SK-MEL-5 (cell line): ENCODE measurements at places on chromosomes 7 and 10.
A peak's percentile ranks its signal among the peaks of the same experiment; 100 is the strongest.

DNA sequence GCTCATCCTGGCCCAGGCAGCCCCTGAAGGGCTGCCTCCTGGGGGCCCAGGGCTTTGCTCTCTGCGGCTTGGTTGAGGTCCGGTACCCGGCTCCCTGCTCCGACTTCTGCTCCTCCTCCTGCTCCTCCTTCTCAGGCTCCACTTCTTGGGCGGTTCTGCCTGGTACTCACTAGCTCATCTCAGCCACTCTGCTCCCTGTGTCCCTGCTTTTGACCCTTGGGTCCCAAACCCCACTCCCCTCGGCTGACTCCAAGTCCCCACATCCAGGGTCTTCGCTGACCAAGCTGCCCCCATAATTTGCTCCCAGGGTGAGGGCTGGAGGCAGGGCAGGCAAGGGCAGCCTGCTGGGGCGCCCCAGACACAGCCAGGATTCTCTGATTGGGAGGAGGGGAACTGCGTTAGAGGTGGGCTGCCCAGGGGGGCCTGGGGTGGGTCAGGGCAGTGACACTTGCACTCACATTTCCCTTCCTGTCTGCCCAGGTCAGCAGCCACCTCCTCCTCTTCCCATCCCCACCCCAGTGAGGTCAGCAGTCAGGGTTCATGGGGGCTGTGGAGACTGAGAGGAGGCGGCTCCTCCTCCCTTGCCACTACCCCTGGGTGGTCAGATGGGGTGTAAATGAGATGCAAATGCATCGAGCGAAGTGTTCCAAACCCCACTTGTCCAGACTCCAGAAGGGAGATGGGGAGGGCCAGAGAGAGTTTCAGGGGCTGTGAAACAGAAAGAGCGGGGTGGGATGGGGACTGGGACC, 2.2 kb downstream of the SMARCD3 start:
- no peak for DNase-seq

GRCh38 chr7:45592230-45592991, 18.2 kb downstream of the ADCY1 start:
- DNase-seq, result no peak

GRCh38 chr10:124565565-124566221, 104.1 kb downstream of the LHPP start:
- peak; percentile 36 for DNase-seq

GRCh38 chr10:71779641-71780040, 6.3 kb upstream of the VSIR start:
- DNase-seq, result no peak

GRCh38 chr10:116696919-116697318, 45.4 kb downstream of the HSPA12A start:
- no peak for DNase-seq

DNA sequence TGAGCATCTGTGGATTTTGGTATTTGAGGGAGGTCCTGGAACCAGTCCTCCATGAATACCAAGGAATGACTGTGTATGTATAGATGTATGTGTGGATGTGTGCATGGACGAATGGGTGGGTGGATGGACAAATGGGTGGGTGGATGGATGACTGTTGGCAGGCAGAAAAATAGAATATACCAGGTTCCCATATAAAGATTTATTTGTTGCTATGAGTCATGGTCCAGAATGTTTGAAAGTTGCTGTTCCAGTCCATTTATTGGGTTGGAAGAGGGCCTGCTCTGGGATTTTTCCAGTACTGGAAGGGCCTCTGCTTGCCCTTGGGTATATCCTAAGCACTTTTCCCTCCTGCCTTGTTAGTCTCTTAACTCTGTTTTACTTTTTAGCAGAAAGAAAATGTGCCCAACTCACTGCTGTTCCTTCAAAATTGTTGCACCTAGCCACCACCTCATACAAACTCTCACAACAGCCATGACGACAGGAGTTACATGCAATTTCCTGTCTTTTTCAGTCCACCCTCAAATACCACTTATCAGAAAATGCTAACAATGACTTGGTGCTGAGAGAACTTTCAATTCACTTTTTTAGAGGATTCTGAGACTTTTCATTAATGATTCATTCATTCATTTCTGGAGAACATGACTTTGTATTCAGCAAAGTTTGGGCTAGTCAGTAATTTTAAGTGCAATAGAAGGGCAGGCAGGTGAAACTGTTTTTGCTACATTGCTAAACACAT, 108.1 kb downstream of the EEPD1 start:
- DNase-seq, result no peak

DNA sequence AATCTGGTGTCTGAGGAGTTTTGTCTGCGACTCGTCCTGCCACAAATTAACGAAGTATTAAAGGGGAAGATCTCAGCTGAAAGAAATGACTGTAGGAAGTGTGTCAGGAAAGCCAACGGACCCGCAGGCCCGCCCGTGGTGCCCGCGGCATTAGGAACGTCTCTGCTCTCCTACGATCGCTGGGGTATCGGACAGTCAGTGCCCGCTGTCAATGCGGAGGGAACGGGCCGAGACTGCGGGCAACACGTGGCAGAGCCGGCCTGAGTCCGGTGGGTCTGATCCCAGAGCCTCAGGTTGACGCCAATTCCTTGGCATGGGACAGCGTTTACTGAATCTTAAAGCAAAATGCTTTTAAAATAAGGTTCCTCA, 128.7 kb downstream of the KBTBD2 start:
- DNase-seq, result no peak

- no peak for DNase-seq
Measured at GRCh38 chr7:127876393-127876792, 154.8 kb downstream of the LRRC4 start.

GRCh38 chr10:97494863-97495506, 3.2 kb downstream of the MMS19 start:
- peak; percentile 57 for DNase-seq

DNA sequence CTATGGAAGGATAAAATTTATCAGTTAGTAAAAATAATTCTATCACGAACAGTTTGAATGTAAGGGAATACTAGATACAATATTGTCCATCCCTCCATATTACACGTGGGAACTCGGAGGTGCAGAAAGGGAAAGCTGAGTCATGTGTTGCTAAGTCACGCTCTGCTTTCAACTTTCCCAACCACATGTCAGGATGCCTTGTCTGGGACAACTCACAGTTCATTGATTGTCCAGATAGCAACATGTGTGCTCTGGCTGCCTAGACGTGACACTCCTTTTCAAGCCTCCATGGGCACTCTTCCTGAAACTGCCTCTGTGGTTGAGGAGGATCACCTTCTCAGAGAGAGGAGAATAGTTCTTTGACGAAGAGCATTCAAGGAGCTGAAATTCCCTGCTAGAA, 808.1 kb downstream of the GRID1 start:
- peak; percentile 10 for DNase-seq

DNA sequence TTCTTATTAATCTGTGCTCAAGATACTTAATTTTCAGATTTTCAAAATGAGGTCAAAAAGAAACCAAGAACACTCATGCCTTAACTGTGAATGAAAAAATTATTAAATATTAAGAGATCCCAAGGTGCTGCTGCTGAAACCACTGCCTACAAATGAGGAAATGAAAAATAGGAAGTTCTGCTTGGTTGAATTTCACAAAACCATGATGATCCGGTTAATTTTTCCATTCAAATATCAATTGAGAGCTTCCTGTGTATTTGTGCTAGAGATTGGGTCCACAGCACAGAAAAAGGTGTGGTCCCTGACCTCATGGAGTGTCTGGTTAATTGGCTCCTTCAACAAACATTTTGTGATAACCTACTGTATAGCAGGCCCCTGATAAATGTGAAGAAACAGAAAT, 132.7 kb upstream of the YAE1 start:
- DNase-seq, result no peak

- no peak for DNase-seq
Measured at GRCh38 chr10:27464993-27465392, 39.1 kb upstream of the RAB18 start.

GRCh38 chr10:112208997-112209396, 25.4 kb upstream of the GPAM start:
- DNase-seq, result no peak

DNA sequence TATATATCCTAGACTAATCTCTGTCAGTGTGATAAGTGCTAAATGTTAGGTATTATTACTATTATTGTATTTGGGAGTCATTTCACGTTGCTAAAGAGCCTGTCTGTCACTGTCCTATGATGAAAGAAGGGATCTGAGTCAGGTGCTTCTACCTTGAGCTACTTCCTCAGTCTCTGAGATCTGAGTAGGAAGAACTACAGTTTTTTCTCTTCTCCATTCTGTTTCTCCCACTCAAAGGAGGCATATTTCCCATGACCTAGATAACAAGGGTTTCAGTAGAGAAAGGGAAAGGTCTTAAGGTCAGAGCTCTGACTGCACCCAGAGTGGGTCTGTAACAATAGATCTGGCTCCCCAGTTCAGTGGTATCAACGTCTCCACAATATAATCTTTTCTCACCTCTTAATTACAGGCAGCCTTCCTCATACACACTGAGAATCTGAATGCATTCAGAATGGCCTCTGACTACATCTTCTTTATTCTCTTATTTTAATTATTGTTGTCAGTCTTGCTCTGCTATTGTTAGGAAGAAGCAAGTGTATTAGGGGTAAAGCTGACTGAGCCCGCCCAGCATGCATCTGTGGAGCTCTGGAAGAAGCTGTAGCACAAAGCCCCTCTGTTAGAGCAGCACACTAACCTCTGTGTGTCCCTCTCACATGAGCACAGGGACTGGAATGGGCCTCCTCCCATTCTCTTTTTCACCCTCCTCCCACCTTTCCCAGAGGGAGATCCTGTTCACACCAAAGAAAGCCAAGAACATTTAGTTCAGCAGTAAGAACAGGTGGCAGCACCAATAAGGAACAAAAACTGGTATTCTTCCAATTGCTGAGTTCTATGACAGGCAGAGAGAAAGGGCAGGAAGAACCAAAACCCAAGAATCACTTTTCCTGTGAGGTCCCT, 38.1 kb downstream of the USP54 start:
- DNase-seq, result peak; percentile 94

DNA sequence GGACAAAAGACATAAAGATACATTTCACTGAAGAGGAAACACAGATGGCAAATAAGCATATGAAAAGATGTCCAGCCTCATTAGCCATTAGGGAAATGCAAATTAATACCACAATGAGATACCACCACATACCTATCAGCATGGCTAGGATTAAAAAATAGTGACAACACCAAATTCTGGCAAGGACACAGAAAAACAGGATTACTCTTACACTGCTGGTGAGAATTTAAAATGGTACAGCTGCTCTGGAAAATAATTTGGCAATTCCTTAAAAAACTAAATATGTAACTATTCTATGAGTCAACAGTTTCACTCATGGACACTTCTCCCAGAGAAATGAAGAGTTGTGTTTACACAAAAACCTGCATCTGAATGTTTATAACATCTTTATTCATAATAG, 121.1 kb downstream of the C10orf90 start:
- no peak for DNase-seq

DNA sequence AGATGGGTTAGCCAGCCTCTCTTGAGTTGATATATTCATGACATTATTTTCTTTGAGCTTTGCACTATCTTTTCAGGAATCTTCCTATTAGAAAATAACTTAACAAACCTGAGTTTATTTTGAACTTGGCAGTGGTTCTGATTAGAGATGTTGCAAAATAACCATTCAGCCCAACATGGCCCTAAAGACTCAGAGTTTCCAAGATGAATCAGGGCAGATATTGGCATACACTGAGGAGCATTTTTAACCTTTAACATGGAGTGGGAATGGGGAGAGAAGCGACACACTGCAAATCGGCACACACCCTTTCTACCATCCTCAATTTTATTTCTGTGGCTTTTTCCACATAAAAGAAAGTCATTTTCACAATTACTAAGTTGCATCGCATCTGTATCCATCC, 190.8 kb downstream of the TRIL start:
- DNase-seq, result no peak

DNA sequence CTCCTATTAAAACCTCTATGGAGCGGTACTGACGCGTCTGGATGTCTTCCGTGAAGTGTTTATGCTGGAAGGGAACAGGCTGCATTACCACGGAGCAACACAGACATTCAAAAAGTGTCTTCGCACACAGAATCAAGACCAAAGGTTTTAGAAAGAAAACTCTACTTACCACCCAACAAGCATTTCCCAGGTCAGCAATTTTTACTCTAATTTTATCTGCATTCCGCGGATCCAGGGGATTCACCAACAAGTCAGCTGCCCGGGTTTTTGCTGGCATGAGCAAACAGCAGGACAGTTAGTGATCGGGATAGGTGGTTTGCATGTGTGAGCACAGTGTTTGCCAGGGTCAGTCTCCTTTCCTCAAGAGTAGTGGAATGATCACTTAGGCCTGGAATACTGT, 118.8 kb downstream of the KMT2E start:
- DNase-seq, result no peak

DNA sequence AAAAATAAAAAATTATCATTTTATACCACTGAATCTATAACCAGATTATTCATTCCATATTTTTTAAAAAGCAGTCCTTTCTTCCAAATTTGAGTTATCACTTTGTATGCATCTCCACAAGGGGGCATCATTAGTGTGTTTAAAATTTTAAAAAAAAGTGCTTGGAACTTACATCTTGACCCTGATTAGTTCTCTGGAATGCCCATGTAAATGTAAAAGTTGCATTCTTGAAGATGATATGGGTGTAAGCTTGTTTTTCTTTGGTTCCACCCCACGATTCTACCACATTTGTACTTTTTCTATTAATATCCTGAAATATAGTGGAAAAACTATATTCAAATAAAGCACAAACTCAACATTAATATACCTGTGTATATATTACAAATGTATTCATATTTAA, 144.9 kb downstream of the ELAPOR2 start:
- peak; percentile 64 for DNase-seq

DNA sequence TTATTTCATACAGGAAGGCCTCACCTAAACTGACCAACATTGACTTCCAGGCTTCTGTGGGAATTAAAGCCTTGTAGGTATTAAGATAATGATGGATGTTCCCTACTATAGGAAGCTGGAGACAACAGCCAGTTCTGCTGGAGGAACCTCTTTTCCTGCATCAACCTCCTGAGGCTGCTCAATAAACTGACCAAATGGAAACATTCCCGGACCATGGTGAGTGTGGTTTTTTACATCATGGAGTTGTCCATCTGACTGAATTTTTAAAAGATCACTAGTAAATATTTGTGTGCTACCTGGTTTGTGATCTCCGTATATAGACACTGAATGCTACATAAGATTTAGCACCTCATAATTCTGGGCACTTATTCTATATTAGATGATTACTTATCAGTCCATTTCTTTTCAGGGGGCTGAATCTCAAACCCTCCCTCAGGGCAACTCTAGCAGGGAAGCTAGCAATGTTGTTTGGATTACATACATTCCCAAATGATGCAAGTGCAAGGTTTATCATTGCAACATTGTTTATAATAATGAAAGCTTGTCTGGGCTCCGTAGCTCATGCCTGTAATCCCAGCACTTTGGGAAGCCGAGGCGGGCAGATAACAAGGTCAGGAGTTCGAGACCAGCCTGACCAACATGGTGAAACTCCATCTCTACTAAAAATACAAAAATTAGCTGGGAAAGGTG, 21.5 kb upstream of the SMKR1 start:
- no peak for DNase-seq

- DNase-seq, result no peak
Measured at GRCh38 chr7:79159040-79159664, 294.3 kb downstream of the MAGI2 start.

GRCh38 chr10:62264702-62265436, 3.8 kb downstream of the RTKN2 start:
- DNase-seq, result peak; percentile 90
